ENCODE measurements at places on chromosomes 3 and 15. TPM values are rescaled to one million over a fixed set of nuclear protein-coding genes. Genes with fewer than 3 reads are reported as not detected.

ZIC1 gene
- not detected for total RNA-seq

WNT5A gene
- not detected for total RNA-seq

STAB1 gene
- 9.7 TPM for total RNA-seq

IL17RD gene
- total RNA-seq = 0.04 TPM

CYP1A1 gene
- 2.6 TPM for total RNA-seq

SLC22A13 gene
- total RNA-seq = 0.28 TPM

PLCB2 gene
- 57.7 TPM for total RNA-seq

LCMT2 gene
- total RNA-seq = 14.9 TPM

AHSG gene
- total RNA-seq = not detected

DNA sequence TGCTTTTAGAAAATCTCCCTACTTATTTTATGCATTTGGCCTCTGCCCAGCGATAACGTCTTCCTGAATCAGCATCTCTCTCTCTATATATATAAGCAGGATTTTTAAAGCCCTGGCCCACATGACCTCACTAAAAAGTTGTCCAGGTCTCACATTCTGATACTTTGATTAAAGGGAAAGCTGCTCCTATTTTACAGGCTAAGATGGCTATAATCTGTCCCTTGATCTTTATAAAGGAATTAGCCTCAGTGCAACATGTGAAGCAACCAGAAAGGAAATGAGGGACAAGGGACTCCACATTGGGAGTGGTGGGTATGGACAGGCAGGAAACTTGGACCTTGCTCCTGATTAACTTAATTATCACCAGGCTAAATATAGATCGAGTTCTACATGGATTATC lies 25.6 kb upstream of the MUC13 start:
- H3K27me3 ChIP-seq = no peaks in the 10 kb centered on the region
- no peaks in the 10 kb centered on the region for H3K36me3 ChIP-seq
- no peak overlapping the region for H3K4me3 ChIP-seq

DNA sequence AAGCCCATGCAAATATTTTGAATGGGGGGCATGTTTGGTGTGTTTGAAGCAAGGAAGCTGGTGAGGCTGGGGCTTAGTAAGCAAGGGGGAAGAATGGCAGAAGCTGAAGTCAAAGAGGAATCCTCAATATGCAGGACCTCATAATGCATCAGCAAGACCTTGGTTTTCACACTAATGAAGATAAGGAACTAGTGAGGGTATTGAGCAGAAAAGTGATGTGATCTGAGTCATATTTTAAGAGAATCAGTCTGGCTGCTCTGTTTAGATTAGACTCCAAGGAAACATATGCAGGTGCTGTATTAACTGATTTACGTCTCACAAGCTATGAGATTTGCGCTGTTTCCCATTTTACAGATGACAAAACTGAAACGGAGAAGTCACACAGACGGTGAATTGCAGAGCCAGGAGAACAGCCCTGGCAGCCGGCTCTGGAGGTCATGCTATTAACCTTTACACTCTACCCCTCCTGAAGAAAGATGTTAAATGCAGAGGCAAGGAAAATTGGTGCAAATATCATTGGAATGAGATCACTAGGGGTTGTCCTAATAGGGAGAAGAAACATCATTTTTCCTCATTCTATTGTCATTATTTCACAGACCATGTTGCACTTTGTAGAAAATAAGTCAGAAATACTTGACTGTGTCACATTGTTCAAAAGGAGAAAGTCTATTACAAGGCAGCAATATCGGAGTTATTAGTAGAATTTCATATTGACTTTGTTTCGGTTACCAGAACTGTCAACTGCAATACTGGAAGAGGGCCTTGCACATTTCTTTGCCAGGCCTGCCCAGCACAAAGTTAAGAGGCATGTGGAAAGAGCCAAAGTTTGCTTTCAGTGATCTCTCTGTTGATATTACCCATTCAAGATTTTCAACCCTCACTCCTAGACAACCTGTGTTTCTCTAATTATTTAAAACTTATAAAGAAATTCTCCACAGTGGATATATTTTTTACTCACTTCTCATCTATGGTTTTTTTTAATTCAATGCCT lies 64.9 kb downstream of the COL8A1 start:
- no peaks in the 10 kb centered on the region for H3K27me3 ChIP-seq
- H3K27ac ChIP-seq = no peak overlapping the region
- H3K36me3 ChIP-seq = no peaks in the 10 kb centered on the region
- no peaks in the 10 kb centered on the region for H3K4me1 ChIP-seq
- H3K4me3 ChIP-seq = no peak overlapping the region
- no peak for DNase-seq

- H3K4me3 ChIP-seq = no peak overlapping the region
- H3K27ac ChIP-seq = no peak overlapping the region
- H3K27me3 ChIP-seq = no peaks in the 10 kb centered on the region
- no peaks in the 10 kb centered on the region for H3K36me3 ChIP-seq
- no peak for DNase-seq
- peaks cover 5% of the 10 kb centered on the region for H3K4me1 ChIP-seq
Observed at GRCh38 chr3:195888981-195889869, 19.1 kb downstream of the TNK2 start.

- H3K4me1 ChIP-seq = no peaks in the 10 kb centered on the region
- peaks cover 32% of the 10 kb centered on the region for H3K36me3 ChIP-seq
- DNase-seq = no peak
Observed at GRCh38 chr15:44654858-44655257, 8.6 kb downstream of the SPG11 start.

GRCh38 chr3:124269619-124270018 lies 277.7 kb upstream of the ROPN1 start:
- no peak for DNase-seq
- H3K27me3 ChIP-seq = no peaks in the 10 kb centered on the region
- no peaks in the 10 kb centered on the region for H3K36me3 ChIP-seq

DNA sequence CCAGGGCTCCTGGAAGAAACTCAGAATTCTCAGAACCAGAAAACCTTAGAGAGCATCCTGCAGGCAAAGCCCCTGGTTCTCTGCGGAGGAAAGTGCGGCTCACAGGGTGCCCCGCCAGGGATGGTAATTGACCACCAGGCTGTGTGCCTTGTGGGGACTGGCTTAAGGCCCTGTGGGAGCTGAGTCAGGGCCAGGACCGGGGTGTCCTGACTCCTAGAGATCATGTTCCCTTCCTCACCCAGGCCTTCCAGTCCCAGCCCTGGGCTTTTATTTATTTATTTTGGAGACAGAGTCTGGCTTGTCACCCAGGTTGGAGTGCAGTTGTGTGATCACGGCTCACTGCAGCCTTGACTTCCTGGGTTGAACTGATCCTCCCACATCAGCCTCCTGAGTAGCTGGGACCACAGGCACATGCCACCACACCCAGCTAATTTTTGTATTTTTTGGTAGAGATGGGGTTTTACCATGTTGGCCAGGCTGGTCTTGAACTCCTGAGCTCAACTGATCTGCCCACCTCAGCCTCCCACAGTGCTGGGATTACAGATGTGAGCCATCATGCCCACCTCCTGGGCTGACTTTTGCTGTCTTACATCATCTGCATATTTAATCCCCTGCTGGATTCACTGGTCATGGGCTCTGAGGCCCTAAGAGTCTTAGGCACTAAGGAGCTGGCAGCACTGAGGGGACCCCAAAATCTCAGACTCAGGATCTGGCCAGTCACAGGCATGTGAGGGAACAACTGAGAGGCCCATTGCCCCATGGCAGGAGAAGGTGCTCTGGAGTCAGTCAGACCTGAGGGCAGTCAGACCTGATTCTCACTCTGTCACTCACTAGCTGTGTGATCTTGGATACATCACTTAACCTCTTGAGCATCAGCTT lies 20.4 kb upstream of the LAMP3 start:
- no peak overlapping the region for H3K27ac ChIP-seq
- H3K4me3 ChIP-seq = no peak overlapping the region
- no peaks in the 10 kb centered on the region for H3K36me3 ChIP-seq
- no peak for DNase-seq

GRCh38 chr15:45378149-45378912 lies at the start of gene GATM:
GATM (minus strand) TSS chr15:45378544; CDS start chr15:45378453, 91 bp downstream.
- peaks cover 11% of the 10 kb centered on the region for H3K4me1 ChIP-seq
- H3K27me3 ChIP-seq = peaks cover 34% of the 10 kb centered on the region
- peak within 1 kb of the TSS; percentile 57 for H3K4me3 ChIP-seq

- H3K36me3 ChIP-seq = no peaks in the 10 kb centered on the region
- peak; percentile 64 for DNase-seq
- H3K4me1 ChIP-seq = peaks cover 10% of the 10 kb centered on the region
- H3K27me3 ChIP-seq = no peaks in the 10 kb centered on the region
- H3K27ac ChIP-seq = no peak within 1 kb of the TSS
- H3K4me3 ChIP-seq = peak within 1 kb of the TSS; percentile 53
Observed at GRCh38 chr3:112086076-112086854, at the start of gene C3orf52. C3orf52 (plus strand) TSS chr3:112086389; CDS start chr3:112086408, 19 bp downstream.

DNA sequence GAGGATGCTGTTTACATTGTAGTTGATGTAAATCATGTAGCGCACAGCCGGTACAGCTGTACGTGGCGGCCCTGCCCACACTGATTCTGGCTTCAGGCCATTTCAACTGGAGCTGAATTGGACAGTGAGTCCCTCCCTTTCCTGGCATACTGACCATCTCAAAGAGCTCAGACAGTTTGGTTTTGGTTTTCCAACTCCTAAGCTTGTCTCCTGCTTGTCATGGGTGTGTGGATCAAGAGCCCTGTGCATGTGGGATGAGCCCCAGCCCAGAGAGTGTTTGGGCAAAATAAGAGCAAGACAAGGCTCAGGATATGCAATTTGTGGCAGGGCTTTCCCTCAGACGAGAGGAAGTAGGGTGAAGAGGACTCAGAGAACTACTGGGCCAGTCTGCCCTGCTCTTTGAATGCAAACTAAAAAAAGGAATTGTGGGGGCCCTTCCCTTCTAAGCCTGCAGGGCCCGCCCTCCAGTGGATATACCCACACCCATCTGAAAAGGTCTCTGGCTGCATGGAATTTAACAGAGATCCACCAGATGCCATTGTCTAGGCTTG lies 13.3 kb downstream of the ITGA11 start:
- no peaks in the 10 kb centered on the region for H3K27me3 ChIP-seq
- H3K36me3 ChIP-seq = no peaks in the 10 kb centered on the region
- no peak for DNase-seq

- peaks cover 80% of the 10 kb centered on the region for H3K4me1 ChIP-seq
- H3K27ac ChIP-seq = no peak overlapping the region
- H3K36me3 ChIP-seq = no peaks in the 10 kb centered on the region
- H3K4me3 ChIP-seq = no peak overlapping the region
- DNase-seq = no peak
Observed at GRCh38 chr15:67133026-67133425, 67.6 kb downstream of the SMAD3 start.

DNA sequence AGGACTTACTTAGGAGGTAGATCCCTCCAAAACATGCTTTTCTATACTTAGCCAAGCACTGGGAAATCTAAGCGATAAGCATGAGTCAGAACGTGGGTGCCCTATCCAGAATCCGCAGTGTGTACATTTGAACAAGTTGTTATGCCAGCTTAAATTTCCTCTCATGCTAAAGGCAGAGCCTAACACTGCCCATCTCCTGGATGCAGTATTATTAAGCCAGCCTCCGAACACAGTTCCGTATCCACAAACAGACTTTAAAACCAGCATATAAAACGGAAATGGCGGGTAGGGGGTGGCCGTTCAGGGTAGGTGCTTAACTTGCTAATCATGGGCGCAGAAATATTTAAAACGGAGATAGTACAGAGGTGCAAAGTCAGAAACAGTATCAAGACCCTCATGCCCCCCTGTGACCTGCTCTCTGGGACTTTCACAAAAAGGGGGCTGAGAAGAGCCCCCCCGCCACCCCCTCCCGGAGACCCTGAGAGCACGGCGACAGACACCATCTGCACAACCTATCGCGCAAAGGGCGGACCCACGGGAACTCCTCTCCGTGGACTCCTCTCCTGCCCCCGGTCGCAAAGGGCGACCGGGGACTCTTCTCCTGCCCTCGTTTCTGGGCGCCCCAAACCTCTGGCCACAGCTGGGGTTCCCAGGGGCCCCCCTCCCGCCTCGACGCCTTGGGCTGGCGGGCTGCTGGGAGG lies 889 bp upstream of the LRRIQ4 start:
- no peaks in the 10 kb centered on the region for H3K27me3 ChIP-seq
- peak; percentile 25 for DNase-seq
- H3K36me3 ChIP-seq = no peaks in the 10 kb centered on the region
- H3K4me3 ChIP-seq = peak overlapping the region; percentile 69
- no peak overlapping the region for H3K27ac ChIP-seq

- H3K27ac ChIP-seq = no peak overlapping the region
- peaks cover 40% of the 10 kb centered on the region for H3K4me1 ChIP-seq
- DNase-seq = no peak
- no peak overlapping the region for H3K4me3 ChIP-seq
- H3K36me3 ChIP-seq = no peaks in the 10 kb centered on the region
- no peaks in the 10 kb centered on the region for H3K27me3 ChIP-seq
Observed at GRCh38 chr15:85422607-85423006, 42.2 kb downstream of the AKAP13 start.

GRCh38 chr15:83837945-83838571 lies 184.1 kb downstream of the ADAMTSL3 start:
- no peak overlapping the region for H3K27ac ChIP-seq
- no peak overlapping the region for H3K4me3 ChIP-seq
- no peaks in the 10 kb centered on the region for H3K4me1 ChIP-seq

- no peak overlapping the region for H3K27ac ChIP-seq
- H3K4me3 ChIP-seq = no peak overlapping the region
- DNase-seq = no peak
- H3K36me3 ChIP-seq = no peaks in the 10 kb centered on the region
Observed at GRCh38 chr3:43316783-43317460, 30.6 kb downstream of the SNRK start.

GRCh38 chr15:31163769-31164572 lies 62.4 kb upstream of the TRPM1 start:
- H3K27me3 ChIP-seq = no peaks in the 10 kb centered on the region
- no peaks in the 10 kb centered on the region for H3K36me3 ChIP-seq
- no peak overlapping the region for H3K4me3 ChIP-seq
- H3K4me1 ChIP-seq = peaks cover 4% of the 10 kb centered on the region

GRCh38 chr3:19527746-19528145 lies 379.4 kb downstream of the KCNH8 start:
- H3K27ac ChIP-seq = no peak overlapping the region
- no peak for DNase-seq
- H3K27me3 ChIP-seq = no peaks in the 10 kb centered on the region
- H3K36me3 ChIP-seq = no peaks in the 10 kb centered on the region

DNA sequence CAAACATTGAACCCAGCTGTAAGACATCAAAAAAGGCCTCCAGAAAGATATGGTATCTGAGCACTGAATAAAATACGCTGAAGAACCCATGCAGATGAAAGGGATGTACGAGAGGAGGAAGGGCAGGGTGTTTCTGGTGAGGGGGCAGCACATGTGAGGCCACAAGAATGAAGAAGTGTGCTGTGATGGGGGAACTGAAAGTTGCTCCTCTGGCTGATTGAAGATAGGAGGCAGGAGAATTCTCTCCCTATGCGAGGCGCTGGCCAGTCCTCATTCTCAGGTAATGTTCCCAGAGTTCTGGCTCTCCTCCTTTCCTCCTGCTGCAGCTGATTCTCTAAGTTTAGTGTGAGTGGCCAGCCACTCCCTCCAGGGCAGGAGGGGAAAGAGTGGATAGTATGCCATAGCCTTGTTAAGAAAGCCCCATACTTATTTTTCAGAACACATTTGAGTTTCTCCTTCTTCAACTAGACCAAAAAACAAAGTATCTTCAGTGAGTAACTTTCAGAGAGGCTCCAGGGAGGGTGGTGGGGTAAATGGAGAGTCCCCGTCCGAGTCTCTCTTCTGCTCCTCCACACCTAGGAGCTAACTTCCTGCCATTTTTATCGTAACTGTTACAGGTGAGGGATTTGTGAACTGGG lies 26.9 kb upstream of the MYO1E start:
- no peaks in the 10 kb centered on the region for H3K27me3 ChIP-seq
- H3K4me1 ChIP-seq = no peaks in the 10 kb centered on the region
- DNase-seq = no peak
- H3K4me3 ChIP-seq = no peak overlapping the region
- H3K27ac ChIP-seq = no peak overlapping the region

Data from CD8-positive, alpha-beta memory T cell (primary cell).